ENCODE measurements at places on chromosomes 12 and 14. TPM values are rescaled to one million over a fixed set of nuclear protein-coding genes. Genes with fewer than 3 reads are reported as not detected.

Gene SLC25A21
- total RNA-seq, result 0.40 TPM

Gene ARHGEF40
- 33.3 TPM for total RNA-seq

Gene SLC17A8
- not detected for total RNA-seq

Gene SYCP3
- total RNA-seq, result 0.13 TPM

Gene KLHL33
- total RNA-seq, result 0.13 TPM

Gene TEX22
- total RNA-seq, result 0.13 TPM

Gene CIDEB
- 1.1 TPM for total RNA-seq

Gene ADGRD1
- 1.4 TPM for total RNA-seq

Gene HOXC13
- not detected for total RNA-seq

Gene CLEC4C
- total RNA-seq, result not detected

Gene ARL6IP4
- total RNA-seq, result 241 TPM

Measured in aortic smooth muscle cell (primary cell).